Astrocyte of the cerebellum (primary cell): ENCODE measurements at places on chromosomes 7 and 10.

DNA sequence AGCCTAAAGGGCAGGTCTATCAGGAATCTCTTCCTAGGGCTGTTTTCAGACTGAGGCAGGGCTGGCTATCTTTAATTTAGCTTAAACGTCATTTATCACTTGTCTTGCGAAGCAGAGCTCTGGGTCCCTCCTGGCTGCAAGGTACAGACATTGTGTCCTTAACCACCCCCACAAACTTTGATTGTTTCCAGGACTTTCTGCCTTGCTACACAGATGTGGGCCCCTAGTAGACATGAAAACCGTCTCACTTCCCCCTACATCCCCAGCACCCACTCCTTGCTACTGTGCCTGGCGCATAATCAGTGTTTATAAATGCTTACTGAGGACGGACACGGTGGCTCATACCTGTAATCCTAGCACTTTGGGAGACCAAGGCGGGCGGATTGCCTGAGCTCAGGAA lies 54.5 kb downstream of the PIP4K2A start:
- DNase-seq, result no peak

GRCh38 chr7:130970696-130971095 lies 236.7 kb upstream of the KLF14 start:
- no peak for DNase-seq

DNA sequence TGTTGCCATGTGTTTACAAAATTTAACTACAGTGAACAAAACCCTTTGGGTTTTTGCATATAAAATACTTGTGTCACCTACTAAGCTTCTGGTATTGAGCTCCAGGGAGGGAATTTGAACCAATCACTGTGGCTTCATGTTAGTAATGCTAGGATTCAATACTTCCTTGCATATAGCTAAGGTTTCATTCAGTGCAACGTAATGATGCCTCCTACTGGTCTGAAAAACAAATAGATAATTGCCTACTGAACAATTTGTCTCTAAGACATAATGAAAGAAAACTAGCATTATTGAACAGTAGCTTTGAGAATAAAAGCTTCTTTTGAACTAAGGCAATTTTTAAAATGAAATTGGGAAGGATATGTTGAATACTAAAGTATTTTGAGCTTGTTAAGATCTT lies 244.4 kb downstream of the ZWINT start:
- no peak for DNase-seq

GRCh38 chr10:86968271-86968993 lies at the start of gene ADIRF:
Gene ADIRF (plus strand): TSS chr10:86968482. CDS start chr10:86968545, 63 bp downstream.
- DNase-seq, result no peak

DNA sequence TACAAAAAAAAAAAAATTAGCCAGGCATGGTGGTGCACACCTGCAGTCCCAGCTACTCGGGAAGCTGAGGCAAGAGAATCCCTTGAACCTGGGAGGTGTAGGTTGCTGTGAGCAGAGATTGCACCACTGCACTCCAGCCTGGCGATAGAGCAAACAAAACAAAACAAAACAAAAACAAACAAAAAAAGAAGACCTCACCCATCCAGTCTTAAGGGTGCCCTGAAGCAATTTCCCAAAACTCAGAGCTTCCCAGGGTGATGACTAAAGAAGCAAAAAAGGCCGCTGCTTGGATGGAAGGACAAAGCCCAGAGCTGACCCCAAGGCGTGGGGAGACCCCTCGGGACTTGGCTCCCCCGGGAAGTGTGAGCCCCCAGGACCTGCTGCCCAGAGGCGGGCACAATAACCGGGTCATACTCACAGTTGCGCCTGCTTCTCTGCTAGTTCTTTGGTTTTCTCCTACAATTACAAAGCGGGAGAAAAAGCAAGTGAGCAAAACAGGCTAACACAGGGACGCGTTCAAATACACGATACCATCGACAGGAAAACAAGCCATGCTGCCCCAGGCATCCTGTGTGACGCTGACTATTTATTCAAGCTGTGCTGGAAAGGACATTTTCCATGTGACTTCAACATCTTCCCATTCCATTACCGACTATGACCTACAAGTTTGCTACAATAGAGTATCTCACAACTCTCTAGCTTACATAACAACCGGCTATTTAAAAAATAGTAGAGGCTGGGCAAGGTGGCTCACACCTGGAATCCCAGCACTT lies 29.9 kb downstream of the PAPOLB start:
- no peak for DNase-seq
